ENCODE measurements at places on chromosomes 12 and 14. TPM values are rescaled to one million over a fixed set of nuclear protein-coding genes. Genes with fewer than 3 reads are reported as not detected.

- DNase-seq, result no peak
These were observed 277.9 kb upstream of the E2F7 start for GRCh38 chr12:77343291-77343690.

DNA sequence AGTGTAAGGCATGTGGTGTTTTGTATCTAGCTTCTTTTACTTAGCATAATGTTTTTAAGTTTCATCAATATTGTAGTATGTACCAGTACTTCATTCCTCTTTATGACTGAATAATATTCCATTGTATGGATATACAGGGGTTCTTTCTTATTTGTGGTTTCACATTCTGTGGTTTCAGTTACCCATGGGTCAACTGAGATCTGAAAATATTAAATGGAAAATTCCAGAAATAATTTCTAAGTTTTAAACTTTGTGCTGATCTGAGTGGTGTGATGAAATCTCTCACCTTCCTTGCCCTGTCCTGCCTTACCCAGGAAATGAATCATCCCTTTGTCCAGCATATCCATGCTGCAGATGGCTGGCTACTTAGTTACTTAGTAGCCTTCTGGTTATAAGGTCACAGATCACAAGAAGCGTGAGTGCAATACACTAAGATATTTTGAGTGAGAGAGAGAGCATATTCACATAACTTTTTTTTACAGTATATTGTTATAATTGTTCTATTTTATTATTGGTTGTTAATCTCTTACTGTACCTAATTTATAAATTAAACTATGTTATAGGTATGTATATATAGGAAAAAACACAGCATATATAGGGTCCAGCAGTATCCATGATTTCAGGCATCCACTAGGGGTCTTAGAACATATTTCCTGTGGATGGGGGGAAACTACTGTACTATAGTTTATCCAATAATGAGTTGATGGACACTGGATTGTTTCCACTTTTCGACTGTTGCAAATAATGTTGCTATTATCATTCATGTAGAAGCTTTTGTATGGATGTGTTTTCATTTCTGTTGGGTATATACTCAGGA is 59.6 kb upstream of the LRTM2 start:
- DNase-seq, result no peak

DNA sequence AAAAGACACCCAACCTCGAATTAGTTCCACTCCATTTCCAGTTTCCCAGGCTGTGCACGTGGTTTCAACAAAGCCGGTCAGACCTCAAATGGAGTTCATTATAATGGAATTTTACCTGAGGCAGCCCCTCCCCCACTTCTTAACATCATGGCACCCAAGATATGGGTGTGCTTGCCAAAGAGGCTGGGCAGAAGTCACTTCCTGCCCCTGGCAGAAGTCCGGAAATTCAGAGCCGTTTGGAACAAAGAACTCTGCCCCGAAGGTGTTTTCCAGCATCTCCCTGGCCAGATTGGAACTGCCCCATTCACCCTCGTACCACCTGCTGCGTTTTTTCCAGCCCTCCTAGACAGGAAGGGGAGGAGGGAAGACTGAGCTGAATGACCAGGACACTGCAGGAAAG is 8.2 kb downstream of the VDR start:
- no peak for DNase-seq

- no peak for DNase-seq
These were observed 4.1 kb downstream of the YY1 start for GRCh38 chr14:100243020-100243419.

- DNase-seq, result peak; percentile 76
These were observed 40.9 kb downstream of the NT5DC3 start for GRCh38 chr12:103799857-103800771.

- no peak for DNase-seq
These were observed 75.3 kb downstream of the PPFIA2 start for GRCh38 chr12:81683881-81684280.

GRCh38 chr14:52049721-52050588 is 18.9 kb downstream of the NID2 start:
- DNase-seq, result no peak

GRCh38 chr14:97444248-97444647 is 647.1 kb downstream of the VRK1 start:
- no peak for DNase-seq

GRCh38 chr14:89644641-89645040 is 227.6 kb upstream of the FOXN3 start:
- no peak for DNase-seq

GRCh38 chr12:124898200-124898922 is 16.1 kb downstream of the UBC start:
- DNase-seq, result no peak

GRCh38 chr12:91603060-91603459 is 420.4 kb upstream of the DCN start:
- no peak for DNase-seq

- DNase-seq, result no peak
These were observed 194.9 kb upstream of the SYT10 start for GRCh38 chr12:33634544-33634943.

DNA sequence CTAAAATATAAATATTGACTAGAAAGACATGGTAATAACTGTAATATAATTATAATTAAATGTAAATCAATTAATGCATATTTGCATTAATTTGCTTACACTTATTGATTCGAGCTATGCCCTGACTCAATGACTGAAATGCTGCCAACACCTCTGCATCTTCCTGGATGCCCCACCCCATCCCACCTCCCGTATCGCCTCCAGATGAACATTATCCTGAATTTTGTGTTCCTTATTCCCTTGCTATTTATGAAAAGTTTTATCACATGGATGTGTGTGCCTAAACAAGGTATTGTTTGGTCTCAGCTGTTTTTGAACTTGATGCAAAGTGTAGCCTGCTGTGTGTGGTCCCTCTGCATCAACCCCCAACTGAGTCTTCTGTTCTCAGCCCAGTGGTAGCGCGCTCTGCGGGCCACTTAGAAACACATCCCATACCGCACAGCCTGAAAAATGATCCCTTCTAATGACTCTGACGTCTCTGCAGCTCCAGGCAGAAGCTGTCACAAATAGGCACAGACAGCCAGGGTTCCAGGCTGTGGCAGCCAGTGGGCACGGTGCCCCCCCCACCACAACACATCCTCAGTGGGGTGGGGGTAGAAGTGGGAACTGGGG is 96.5 kb downstream of the PRMT8 start:
- no peak for DNase-seq

- no peak for DNase-seq
These were observed 160.1 kb downstream of the SUDS3 start for GRCh38 chr12:118536306-118536906.

- DNase-seq, result no peak
These were observed 440.8 kb downstream of the EGLN3 start for GRCh38 chr14:33510063-33510481.

- DNase-seq, result no peak
These were observed 210.0 kb downstream of the RASSF9 start for GRCh38 chr12:85626001-85626783.

GRCh38 chr12:117933545-117933944 is 35.2 kb downstream of the KSR2 start:
- no peak for DNase-seq

PARP2 gene
- 5.9 TPM for total RNA-seq

C1R gene
- total RNA-seq, result 830 TPM

TMCC3 gene
- 11.5 TPM for total RNA-seq

Data from vagina (tissue), 2 donors.